Activated CD8-positive, alpha-beta memory T cell treated with anti-CD3 and anti-CD28 coated beads, Interleukin-2, amount 50 U/mL, for 48 hours (primary cell): ENCODE measurements at places on chromosomes 6 and 20.

GRCh38 chr20:59744756-59745155 lies 140.4 kb downstream of the PHACTR3 start:
- no peak for DNase-seq

DNA sequence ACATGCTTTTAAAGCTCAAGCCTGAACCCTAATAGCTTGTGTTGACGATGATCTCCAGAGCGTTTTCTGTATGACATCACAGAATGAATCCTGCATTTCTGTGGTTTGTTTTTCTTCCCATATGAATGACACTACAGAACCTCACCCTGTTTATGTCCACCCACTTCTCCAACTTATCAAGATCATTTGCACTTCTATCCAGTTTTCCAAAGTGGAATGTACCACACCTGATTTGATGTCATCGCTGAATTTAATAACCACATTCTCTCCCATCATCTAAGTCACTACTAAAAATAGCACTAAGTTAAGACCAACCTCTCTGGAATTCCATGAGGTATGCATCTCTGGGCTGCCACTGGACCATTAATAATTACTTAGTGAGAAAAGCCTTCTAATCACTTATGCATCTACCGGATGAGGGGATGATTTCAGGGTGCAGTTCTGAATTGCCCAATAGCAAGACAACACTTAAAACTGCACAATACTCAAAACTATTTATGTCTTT lies 33.3 kb upstream of the CITED2 start:
- DNase-seq: no peak

GRCh38 chr6:75301537-75301936 lies 16.9 kb upstream of the TMEM30A start:
- no peak for DNase-seq

GRCh38 chr20:38426006-38426897 lies 8.9 kb downstream of the SNHG17 start:
- peak; percentile 64 for DNase-seq

DNA sequence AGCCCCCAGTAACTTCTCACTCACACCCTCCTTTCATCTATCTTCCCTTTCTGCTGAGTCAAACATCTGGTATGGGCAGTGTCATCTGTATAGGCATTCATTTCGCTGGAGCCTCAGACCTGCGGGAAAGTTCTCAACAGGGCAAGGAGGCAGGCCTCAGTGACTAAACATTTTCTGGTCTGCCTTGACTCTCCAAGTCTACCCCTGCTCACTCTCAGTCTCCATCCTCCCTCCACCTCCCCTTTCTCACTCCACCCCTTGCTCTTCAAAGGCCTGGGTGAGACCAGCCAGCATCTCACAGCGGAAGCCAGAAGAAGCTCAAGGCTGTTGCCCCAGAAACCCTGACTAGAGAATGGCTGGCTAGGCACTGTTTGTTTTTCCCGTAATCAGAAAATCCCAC lies 105.0 kb upstream of the BEND6 start:
- no peak for DNase-seq

GRCh38 chr6:133957780-133958242 lies 4.8 kb downstream of the TBPL1 start:
- no peak for DNase-seq

DNA sequence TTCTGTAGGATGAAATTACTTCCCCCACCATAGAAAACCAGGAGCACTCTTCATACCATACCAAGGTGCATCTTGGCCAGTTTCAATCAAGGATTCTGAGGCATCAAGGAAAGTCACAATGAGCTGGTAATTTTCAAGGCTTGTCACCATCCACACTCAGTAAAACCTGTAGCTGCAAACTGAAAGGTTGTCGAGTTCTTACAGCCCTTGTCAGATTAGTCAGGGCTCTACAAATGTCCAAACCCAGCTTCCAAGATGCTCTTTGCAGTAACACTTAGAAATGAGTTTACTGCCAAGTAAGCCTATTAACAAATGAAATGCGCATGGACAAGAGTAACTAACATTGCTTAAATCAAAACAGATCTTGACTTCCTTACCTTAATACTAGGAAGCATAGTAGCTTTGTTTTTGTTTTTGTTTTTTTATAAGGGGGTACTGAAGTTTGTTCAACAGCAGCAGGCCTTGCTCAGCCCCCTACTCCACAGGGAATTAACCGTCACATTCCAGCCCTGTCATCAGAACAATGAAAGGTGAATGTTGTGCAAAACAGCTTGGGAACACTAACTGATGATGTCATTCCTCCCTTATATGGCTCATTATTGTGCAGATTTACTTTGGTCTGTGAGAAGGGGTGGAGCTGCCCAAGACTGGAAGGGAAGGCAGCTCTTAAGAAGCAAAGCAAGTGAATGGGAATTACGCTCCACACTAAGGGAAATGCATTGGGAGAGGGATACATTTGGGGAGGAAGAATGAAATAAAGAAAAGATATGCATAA lies 49.9 kb upstream of the TMEM30A start:
- DNase-seq: no peak

DNA sequence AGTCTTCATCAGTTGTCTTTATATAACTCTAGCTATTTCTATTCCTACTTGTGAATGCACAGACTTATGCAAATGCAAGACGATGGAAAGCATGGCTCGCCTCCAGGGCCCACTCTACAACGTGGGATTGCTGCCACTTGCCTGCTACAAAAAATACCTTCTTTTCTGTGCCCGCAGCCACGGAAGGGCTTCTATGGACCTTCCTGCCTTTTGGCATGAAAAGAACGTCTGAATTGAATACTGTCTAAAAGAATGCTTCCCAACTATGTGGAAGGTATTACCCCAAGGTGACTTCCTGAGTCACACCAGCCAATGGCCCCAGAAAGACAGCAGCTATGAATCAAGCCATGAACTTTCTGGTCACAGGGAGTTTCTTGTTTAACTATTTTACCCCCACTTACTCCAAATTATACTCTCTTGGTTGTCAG lies 261.2 kb downstream of the HIVEP2 start:
- DNase-seq: no peak

GRCh38 chr6:118122801-118123200 lies 215.7 kb downstream of the SLC35F1 start:
- DNase-seq: no peak

GRCh38 chr6:54921891-54922290 lies 75.3 kb downstream of the FAM83B start:
- no peak for DNase-seq

GRCh38 chr20:8213831-8214587 lies 81.9 kb downstream of the PLCB1 start:
- DNase-seq: no peak

DNA sequence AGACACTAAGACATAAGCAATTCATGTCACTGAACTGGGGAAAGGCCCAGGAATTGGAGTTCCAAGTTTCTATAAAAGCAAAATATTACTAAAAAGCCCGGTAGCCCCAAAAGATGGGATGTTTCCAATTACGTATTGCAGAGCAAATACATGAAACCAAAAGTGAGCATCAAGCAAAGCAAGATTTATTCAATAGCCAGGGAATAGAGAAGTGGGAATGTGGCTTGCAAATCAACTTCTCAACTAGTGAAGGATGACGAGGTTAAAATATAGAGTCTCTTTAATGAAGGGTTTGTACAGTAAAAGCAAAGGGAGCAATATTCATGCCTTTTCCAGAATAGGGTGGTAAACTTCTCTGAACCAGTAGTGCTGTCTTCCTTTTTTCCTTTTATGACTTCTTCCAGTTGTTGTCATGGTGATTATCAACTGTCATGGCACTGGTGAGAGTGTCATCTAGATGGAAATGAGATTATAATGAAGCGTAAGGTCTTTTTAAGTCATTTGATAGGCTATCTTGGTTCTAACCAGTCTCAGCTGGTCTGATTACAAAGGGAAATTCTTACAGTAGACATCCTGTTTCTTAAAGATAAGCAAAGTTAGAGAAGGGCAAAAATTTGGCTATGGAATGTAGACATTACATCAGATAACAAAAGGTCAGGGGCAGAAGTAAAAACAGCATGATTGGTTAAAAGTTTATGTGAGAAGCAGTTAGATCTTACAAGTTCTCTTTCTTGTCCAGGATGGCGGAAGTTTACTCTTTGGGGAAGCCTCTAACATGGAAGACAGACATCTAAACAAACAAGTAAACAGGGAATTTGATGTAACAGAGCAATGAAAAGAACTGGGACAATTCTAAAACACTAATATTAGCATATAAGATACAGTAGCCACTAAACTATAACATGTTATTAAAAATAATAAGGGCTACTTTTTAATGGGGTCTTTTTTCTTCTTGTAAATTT lies 96.9 kb downstream of the TBX18 start:
- DNase-seq: no peak

- DNase-seq: peak; percentile 7
Measured at GRCh38 chr20:19274412-19275015, 62.1 kb downstream of the SLC24A3 start.

GRCh38 chr6:168137024-168137423 lies 58.0 kb upstream of the FRMD1 start:
- DNase-seq: no peak

- no peak for DNase-seq
Measured at GRCh38 chr6:149107520-149107919, 210.0 kb upstream of the TAB2 start.

DNA sequence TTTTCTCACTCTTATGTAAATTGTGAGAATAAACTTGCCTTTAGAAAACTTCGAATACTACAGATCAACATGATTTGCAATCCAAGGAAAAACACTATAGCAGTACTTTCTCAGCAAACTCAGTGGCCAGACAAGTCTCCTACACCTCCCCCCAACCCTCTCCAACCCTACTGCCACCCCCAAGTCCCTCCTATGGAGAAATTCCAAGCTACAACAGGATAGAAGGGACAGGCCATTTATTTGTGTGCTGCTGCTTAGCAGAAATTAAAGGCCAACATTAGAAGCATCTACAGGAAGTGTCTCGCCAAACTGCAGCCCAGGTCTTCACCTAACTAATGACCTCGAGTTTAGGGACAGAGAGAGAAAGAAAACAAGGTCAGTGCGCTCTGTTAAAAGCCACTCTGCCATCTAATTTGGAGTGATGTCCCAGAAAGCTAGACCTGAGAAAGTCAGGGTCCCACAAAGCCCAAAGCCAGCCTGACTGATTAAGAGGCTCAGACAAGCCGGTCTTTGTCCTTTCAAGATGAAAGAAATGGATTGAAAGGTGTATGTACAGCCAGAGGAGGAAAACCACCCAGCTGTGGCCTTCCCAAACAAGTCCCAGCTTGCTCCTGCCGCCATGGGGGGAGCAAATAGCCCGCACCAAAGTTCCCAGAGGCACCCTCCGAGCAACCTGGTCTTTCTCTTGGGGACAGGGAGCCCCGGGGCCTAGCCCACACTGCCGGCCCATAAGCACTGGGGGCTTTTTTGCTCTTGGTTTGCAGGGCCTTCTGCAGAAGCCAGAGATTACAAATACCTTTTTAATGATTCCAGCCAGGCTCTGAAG lies 3.4 kb downstream of the BMP7 start:
- DNase-seq: no peak

DNA sequence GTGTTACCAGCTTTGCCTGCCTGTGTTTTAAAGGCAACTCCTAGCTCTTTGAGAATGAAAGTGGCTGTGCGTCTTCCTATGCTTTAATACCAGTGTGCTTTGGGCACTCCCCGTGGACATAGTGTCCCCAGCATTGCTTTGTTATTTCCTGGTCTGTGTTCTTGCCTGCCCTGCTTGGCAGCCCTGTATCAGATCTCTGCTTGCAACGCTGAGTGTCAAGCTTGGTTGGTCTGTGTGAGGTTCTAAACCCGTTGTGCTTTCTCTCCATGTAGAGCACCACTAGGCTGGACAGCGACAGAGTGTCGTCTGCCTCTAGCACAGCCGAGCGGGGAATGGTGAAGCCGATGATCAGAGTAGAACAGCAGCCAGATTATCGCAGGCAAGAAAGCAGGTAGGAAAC lies 80.2 kb downstream of the AFDN start:
- DNase-seq: no peak

DNA sequence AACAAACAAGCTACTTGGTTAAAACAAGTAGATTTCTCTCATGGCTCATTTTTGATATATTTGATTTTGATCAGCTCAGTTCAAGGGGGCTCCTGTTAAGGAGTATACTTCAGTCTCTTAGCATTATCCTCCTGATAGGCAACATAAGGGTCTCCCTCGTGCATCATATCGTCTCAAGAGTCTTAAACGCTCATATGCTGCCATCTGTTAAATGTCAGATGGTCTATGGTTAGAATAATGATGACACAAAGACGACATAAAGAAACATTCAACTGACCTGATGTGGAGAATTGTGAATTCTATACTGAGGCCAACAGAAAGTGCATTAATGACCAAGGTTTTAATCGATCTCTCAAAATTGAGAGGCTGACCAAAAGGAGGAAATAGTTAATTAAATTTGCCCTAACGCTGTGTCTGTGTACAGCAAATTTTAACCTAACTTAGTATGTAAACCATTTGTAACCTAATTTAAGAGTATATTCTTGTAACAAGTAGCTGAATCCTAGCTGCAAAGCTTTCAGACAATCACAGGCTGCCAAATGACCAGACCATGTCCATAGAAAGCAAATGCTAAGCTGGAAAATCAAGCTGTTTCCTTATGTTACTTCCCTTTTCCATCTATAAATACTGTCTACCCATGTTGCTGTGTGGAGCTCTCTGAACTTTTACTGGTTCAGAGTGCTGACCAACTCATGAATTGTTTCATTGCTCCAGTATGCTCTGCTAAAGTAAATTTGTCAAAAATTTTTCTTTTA lies 1688.5 kb downstream of the GRIK2 start:
- no peak for DNase-seq

DNA sequence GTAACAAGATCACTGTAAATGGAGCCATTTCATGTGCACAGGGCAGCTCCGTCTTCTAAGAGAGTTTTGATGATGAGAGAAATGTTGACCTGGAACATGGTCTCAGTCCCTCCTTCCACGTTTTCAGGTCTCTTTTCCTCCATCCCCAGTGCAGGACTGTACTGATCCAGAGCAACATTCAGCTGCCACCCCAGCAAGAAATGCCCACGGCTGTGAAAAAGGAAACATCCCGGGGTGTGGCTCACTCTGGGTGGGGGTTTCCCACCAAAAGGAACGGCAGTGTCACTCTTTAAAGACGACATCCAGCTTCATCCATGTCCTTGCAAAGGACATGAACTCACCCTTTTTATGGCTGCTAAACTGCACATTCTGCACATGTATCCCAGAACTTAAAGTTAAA lies 92.6 kb downstream of the ERMARD start:
- no peak for DNase-seq

GRCh38 chr20:35363190-35363589 lies 48.6 kb downstream of the UQCC1 start:
- no peak for DNase-seq

GRCh38 chr6:3286641-3287171 lies 28.0 kb downstream of the PSMG4 start:
- no peak for DNase-seq

DNA sequence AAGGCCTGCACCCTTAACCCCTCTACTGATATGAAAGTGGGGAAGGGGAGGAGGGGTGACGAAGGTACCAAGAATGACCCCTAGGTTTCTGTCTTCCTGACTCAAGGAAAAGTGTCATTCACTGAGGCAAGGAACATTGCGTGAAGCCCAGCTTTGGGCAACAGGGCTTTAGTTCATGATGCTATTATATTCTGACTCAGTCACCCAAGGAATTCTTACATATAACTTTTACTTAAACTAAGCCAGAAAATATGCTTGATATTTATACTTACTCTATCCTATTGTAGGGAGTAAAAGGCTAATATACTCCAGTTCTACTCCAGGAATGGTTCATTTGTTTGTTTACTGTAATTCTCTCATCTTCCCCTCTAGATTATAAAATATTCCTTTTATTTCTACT lies 60.5 kb downstream of the DOP1A start:
- DNase-seq: no peak
